HepG2 (cell line): ENCODE measurements at places on chromosomes 2 and 18. TPM values are rescaled to one million over a fixed set of nuclear protein-coding genes. Genes with fewer than 3 reads are reported as not detected.

GRCh38 chr18:34947711-34948125, 93.5 kb upstream of the MAPRE2 start:
- DNase-seq = peak; percentile 66

DNA sequence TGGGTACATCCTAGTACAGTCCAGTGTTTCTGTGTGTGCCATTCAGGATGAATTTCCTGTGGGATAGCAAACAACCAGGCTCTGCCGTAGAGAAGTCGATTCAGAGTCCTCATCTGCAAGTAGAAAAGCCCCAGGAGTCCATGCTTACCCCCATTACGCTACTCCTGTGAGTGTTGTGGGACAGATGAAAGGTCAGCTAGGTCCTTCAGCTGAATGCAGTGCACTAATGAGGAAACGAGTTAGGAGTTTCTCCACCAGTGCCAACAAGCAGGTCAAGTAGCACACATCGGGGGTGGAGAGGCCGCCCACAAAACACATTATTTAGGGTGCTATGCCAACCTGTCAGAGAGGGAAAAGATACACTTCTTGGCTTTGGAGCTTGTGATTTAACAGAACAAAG, 2.5 kb upstream of the GPR39 start:
- DNase-seq = no peak

DNA sequence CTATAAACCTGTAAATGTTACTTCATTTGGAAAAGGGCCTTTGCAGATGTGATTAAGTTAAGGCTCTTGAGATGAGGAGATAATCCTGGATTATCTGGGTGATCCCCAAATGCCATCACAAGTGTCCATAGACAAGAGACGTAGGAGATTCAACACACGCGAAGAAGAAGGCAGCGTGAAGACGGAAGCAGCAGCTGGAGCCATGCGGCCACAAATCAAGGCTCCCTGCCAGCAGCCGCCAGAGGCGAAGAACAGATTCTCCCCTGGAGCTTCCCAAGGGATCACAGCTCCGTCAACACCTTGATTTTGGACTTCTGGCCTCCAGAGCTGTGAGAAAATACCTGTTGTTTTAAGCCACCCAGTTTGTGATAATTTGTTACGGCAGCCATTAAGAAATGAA, 11.0 kb upstream of the VAPA start:
- DNase-seq = no peak

DNA sequence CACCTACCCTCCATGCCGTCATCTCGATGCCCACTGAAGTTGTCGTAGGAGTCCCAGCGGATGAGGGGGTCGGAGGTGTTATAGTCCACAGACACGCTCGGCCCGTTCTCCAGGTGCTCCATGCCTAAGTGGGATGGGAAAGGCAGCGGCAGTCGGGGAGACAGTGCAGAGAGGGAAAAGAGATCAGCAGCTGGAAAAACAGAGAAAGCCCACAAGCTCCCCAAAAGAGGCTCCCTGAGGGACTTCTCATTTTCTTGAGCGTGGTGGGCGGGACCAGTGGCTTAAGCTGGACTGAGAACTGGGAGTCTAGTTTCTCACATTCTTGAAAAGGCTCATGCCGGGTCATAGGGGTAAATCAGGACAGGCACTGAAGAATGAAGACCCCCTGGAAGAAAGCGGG, 121.9 kb downstream of the TNS1 start:
- DNase-seq = no peak

GRCh38 chr2:46257476-46257875, 39.7 kb upstream of the EPAS1 start:
- no peak for DNase-seq

- no peak for DNase-seq
Observed at GRCh38 chr2:224111576-224111975, 72.5 kb upstream of the SERPINE2 start.

Gene TIGD1
- total RNA-seq = 4.3 and 9.5 TPM in 2 replicates

GRCh38 chr2:39139511-39140237, 18.8 kb upstream of the SOS1 start:
- no peak for DNase-seq

- no peak for DNase-seq
Observed at GRCh38 chr2:26559556-26559955, 81.6 kb downstream of the CIB4 start.
